Frontal cortex (tissue), 4 donors: ENCODE measurements at places on chromosomes 2 and 18.

GRCh38 chr2:79960519-79960918, 344.0 kb downstream of the LRRTM1 start:
- no peak for DNase-seq

- no peak for DNase-seq
Observed at GRCh38 chr2:180690611-180691010, 289.8 kb upstream of the UBE2E3 start.

DNA sequence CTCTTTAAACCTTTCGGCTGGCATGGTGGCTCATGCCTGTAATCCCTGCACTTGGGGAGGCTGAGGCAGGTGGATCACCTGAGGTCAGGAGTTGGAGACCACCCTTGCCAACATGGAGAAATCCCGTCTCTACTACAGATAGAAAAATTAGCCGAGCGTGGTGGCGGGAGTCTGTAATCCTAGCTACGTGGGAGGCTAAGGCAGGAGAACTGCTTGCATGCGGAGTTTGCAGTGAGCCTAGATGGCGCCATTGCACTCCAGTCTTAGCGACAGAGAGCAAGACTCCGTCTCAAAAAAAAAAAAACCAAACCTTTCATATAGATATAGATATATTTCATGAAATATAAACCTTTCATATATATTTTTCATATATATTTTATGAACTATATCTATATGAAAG, 864.7 kb downstream of the TRIB2 start:
- no peak for DNase-seq

DNA sequence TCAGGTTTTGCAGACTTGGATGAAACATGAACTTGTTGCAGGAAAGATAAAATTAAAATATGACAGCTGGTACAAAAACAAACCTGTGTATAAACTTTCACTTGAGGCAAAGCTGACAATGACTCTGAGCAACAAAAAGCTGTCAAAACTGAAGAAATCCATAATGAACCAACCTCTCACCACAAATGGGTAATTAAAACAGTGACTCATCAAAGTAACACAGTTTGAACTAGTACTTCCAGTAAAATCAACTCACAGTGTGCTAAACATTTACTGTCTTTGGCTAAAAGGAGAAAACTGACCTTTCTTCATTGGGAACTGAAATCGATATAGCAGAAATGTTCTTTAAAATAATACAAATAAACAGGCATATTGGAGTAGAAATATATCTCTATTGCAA, 209.7 kb downstream of the WDPCP start:
- DNase-seq = no peak

DNA sequence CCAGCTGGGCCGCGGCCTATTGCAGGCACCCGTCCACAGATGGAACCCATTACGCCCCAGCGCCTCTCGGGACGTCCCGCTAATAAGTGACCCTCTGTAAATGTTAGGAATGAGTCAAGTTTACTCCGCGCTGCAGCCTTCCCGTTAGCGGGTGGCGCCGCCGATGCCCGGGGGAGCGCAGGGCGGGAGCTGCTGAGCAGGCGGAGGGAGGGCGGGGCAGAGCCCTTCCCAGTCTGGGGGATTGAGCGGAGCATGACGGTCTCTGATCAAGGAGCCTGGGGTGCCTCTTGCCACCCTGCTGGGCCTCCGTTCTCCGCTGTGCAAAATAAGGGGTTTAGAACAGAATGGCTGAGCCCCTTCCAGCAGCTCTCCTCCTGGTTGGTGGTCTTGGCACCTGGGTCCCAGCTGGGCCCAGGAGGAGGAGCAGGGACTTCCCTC, 10.5 kb downstream of the CROCC2 start:
- no peak for DNase-seq

GRCh38 chr18:36446059-36446458, 148.5 kb downstream of the FHOD3 start:
- DNase-seq = no peak

- DNase-seq = no peak
Observed at GRCh38 chr18:32308493-32309120, 118.8 kb downstream of the MEP1B start.

- no peak for DNase-seq
Observed at GRCh38 chr2:134325696-134326095, 71.8 kb downstream of the MGAT5 start.

DNA sequence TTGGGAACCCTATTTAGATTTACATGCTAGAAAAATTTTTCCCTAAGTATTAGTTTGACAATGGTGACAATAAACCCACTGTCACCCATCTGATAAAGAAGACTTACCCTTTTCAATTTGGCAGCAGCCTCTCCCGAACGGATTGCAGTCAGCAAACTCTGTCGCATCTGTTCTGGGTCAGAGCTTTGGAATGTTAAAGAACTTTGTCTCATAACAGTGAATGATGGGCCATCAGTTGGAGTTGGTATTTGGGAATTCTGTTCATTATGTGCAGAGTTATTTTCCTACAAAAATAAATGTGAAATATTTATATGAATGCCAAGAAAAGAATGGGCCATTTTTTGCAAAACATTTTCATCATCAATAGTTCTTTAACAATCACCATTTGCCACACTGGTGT, 70.8 kb upstream of the GRB14 start:
- DNase-seq = no peak

GRCh38 chr2:211127501-211127900, 571.1 kb downstream of the CPS1 start:
- no peak for DNase-seq

DNA sequence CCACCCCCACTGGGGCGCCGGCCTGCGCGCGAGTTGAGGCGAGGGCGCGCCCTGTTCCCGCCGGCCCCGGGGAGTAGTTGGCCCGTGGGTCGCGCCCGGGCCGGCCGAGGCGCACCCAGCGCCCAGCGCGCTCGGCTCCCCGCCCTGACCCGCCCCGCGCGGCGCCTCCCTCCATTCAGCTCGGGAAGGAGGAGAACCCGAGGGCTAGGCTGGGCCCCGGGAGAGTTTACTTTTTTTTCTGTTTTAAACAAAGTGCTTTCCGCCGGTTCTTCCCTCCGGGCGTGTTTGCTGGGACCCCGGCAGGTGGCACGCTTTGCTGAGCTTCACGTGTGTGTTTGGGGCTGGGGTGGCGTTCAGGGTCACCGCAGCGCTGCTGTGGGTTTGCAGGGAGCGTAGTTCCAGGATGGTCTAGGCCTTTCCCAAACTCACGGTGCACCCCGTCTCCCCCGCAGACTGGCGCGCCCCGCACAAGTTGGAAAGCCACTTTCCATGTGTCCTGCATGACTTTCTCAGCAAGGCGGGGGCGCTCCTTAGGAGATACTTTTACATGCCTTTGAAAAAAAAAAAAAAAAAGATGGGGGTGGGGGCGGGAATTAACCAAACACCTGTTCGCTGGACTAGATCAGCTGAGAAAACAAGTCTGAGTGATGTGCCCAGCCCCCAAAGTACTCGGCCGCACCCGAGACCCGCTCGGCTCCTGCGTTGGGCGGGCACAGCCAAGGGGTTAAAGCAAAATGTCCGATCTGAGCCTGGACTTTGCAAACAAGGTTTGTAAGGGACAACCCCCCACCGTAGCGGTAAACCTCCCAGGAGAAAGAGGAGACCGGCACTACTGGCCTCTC, 825 bp downstream of the ITGA6 start:
- peak; percentile 56 for DNase-seq

- DNase-seq = no peak
Observed at GRCh38 chr18:25360301-25360899, 8.4 kb upstream of the ZNF521 start.

GRCh38 chr2:86807468-86808275, 17.0 kb upstream of the CD8A start:
- peak; percentile 55 for DNase-seq

- DNase-seq = no peak
Observed at GRCh38 chr2:164655750-164656149, 34.5 kb upstream of the GRB14 start.

DNA sequence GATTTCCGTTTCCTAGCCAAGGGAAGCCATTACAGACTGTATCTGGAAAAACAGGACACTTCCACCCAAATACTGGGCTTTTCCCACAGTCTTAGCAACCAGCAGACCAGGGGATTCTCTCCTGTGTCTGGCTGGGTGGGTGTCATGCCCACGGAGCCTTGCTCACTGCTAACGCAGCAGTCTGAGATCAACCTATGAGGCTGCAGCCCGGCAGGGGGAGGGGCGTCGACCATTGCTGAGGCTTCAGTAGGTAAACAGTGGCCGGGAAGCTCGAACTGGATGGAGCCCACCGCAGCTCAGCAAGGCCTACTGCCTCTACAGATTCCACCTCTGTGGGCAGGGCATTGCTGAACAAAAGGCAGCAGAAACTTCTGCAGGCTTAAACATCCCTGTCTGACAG, 131.1 kb downstream of the KIAA1328 start:
- DNase-seq = no peak

- DNase-seq = no peak
Observed at GRCh38 chr18:62017618-62018017, 124.8 kb upstream of the RNF152 start.

GRCh38 chr2:44245083-44245861, 30.0 kb upstream of the SLC3A1 start:
- no peak for DNase-seq
